ENCODE measurements at places on chromosomes 11 and 22.
A peak's percentile ranks its signal among the peaks of the same experiment; 100 is the strongest.

GRCh38 chr22:44847380-44847779, 95.0 kb downstream of the ARHGAP8 start:
- no peak for DNase-seq

GRCh38 chr11:98549571-98549970, 471.2 kb upstream of the CNTN5 start:
- DNase-seq, result no peak

- peak; percentile 58 for DNase-seq
Observed at GRCh38 chr11:66069715-66070603, at the start of gene PACS1. Gene PACS1 (plus strand): TSS chr11:66070272. CDS start chr11:66070487, 215 bp downstream.

DNA sequence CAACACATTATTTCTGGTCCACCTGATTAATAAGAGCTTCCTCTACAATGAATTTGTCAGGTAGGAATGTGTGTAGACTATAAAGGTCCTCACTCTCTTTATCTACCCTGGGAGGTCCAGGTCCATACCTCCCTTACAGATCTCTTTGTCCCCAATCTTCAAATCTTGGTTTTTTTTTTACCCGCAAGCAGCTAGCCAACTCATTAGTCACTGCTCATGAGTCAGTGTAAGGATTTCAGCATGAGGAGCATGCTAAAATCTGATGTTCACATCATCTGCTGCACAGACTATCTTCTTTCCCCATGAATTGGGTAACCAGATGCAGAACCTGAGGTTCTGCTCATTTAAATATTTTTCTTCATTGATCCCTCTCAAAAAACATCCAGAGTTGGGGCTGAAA, 397.0 kb upstream of the ISX start:
- DNase-seq, result no peak

- no peak for DNase-seq
Observed at GRCh38 chr11:62487738-62488551, 58.7 kb downstream of the AHNAK start.

- no peak for DNase-seq
Observed at GRCh38 chr11:43788421-43788820, 92.2 kb upstream of the ALKBH3 start.

- no peak for DNase-seq
Observed at GRCh38 chr22:21014726-21015465, at the start of gene P2RX6. Gene P2RX6 (plus strand): TSS chr22:21015165. CDS start chr22:21015175, 10 bp downstream.

DNA sequence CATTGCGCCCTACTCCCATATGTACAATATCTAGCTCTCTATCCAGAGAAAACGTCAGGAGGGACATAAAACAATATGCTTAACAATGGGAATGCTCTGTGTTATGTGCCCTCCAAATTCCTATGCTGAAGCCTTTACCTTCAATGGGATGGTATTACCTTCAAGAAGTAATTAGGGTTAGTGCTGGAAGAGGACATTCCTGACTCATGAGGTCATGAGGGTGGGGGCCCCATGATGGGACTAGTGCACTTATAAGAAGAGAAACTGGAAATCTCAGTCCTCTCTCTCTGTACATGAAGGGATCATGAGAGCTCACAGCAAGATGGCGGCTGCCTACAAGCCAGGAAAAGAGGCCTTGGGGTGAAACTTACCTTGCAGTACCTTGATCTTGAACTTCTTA, 20.3 kb downstream of the MMP20 start:
- DNase-seq, result no peak

DNA sequence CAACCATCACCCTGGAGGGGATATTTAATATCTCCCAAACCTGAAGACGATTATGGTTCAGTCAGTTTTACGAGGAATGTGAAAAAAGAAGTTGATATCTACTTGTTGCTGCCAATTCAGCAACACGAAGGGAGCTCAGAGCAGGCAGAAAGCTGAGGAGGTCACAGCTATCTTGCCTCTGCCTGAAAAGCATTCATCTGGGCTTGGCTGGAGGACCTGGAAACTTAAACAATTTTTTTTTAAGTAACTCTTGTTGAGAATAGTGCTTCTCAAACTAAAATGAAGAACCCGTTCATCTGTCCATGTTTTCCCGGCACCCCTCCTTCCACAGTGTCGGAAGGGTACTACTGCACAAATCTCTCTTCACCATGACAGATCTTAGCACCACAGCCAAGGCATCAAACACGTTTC, 98.9 kb downstream of the MICAL3 start:
- DNase-seq, result no peak

GRCh38 chr11:58276151-58276550, 8.1 kb upstream of the OR10W1 start:
- no peak for DNase-seq

- DNase-seq, result no peak
Observed at GRCh38 chr11:107446822-107447431, 10.7 kb downstream of the CWF19L2 start.

DNA sequence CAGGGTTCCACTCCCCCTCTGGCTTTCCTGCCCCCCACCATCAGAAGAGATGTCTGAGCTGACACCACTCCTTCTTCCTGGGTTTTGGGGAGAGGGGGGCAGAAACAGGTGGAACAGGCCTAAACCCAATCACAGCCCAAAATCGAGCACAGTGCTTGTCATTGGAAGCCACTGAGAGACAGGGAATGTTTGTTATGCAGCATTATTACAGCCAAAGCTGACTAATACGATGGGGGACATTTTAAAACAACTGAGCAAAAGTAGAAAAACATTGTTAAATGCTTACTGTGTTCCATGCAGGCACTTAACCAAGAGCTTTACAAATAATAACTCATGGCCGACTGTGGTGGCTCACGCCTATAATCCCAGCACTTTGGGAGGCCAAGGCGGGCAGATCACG, 32.5 kb upstream of the RTL6 start:
- no peak for DNase-seq

- no peak for DNase-seq
Observed at GRCh38 chr11:34240150-34240494, 117.7 kb downstream of the ABTB2 start.

- DNase-seq, result no peak
Observed at GRCh38 chr11:76577226-76577920, 93.2 kb downstream of the LRRC32 start.

DNA sequence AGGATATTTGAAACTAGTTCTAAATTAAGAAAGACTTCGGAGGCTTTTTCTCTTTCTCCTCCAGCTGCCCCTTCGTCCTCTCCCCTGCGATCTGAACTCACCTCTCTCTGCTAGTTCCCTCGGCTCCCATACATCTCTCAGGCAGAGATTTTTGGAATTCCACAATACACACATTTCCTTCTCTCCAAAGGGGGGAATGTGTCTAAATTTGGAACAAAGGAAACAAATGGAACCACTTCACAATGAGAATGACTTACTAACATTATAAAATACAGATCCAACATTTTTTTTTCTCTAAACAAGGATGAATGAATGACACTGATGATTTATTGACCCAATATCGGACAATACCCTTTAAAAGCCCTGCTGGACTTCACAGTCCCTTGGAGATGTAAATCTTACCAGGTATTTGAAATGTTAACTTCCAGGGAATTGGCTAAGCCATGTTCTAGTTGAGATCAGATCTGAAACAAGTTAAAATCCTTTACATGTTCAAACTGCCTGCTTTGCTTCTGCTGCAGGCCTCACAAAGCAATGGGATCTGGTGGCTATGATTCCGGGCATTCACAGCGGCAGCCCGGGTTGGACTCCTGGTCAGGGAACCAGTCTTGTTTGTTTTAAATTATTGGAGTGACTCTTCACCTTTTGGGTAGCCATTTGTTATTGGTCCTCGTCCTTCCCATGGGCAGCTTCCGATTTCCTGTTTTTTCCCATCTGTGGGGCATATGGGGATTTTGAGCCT, 20.5 kb upstream of the GSTP1 start:
- DNase-seq, result no peak

GRCh38 chr11:62352355-62353336, 15.4 kb downstream of the ASRGL1 start:
- DNase-seq, result no peak

DNA sequence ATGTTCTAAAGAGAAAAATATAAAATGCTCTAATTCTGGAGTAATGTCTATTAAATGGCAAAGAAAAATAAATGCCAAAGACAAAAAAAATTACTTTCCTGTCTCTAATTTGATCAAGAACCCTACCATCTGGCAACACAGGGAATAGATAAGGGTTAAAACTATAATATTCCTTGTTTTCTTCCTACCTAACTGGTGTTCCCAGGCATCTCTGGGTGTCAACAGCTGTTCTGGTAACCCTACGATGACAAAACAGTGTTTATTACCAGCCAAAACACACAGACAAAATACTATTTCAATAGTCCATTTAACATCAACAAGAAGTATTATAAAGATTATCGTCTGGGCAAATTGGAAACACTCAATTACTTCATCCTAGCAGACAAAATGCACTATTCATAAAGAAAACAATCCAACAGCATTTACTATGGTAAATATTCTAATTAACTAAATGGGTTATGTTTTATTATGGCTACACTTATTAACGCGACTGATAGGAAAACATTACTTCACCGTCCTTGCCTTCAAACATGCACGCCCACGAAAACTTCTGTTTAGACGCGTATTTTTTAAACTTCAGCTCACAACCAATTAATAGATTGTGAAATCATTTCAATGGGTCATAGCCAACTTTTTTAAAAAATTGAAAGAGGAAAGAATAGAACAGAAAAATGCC, 50.6 kb downstream of the LGR4 start:
- DNase-seq, result no peak

GRCh38 chr11:101129203-101129943, at the start of gene PGR:
Gene PGR (minus strand): TSS chr11:101129813. CDS start chr11:101129070, 743 bp downstream.
- DNase-seq, result no peak

- DNase-seq, result no peak
Observed at GRCh38 chr11:124075841-124076651, 34.9 kb upstream of the OR10G7 start.

DNA sequence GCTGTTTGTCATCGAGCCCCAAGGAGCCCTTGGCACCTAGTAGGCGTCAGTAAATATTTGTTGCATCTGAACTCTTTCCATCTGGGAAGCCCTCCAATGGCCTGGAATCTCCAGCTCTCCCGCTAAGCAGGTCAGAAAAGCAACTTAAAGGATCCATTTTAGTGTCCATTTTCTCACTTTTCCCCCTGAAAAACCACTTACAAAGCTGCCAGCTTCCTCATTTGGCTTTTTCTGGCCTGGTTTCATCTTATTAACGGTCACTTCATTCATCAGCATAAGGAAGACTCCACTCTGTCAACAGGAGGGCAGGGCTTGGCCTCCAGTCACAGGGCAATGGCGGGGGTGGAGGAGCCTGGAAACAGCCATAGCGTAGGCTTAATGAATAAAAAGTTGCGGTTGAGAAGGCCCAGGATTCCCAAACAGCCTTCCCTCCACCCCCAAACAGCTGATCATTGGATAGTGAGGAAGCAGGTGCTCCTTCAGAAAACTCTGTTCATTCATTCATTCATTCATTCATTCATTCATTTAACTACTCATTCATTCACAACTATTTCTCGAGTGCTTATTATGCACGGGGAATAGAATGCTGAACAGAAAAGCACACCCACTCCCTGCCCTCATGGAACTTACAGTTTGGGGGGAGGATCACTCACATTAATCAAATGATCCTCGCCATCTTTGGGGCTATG, 104.5 kb upstream of the RCN1 start:
- no peak for DNase-seq

DNA sequence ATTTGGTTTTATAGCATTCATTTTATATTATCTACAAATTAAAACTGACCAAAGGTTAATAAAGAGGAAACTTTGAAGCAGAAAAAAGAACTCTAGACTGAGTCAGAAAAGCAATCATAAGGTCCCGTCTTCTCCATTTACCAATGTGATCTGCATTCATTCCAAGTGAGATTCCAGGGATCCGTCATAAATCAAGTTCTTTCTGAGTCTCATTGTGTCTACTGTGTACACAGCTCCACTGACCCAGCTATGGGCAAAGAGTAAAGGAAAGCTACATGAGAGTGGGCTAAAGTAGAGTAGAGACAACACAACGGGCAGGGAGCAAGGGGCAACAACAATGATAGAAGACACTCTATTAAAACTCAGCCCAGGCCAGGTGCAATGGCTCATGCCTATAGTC, 15.3 kb downstream of the FAM168A start:
- DNase-seq, result no peak

DNA sequence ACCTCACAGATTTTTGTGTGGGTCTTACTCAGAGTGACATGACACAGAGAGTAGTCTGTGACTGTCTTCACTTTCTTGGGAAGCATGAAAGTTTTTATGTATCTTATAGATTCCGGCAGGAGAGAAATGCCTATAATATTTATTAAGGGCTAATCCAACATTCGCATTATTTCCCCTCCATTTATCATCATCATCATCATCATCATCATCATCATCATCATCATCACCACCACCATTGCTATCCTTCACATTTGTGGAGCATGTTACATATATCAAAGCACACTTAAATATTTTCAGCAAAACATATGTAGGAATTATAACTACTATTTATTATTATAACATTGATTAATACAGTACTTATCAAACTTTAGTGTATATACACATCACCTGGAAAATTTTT, 66.2 kb downstream of the GAS2 start:
- no peak for DNase-seq

- no peak for DNase-seq
Observed at GRCh38 chr11:20249796-20250195, 89.5 kb upstream of the DBX1 start.

DNA sequence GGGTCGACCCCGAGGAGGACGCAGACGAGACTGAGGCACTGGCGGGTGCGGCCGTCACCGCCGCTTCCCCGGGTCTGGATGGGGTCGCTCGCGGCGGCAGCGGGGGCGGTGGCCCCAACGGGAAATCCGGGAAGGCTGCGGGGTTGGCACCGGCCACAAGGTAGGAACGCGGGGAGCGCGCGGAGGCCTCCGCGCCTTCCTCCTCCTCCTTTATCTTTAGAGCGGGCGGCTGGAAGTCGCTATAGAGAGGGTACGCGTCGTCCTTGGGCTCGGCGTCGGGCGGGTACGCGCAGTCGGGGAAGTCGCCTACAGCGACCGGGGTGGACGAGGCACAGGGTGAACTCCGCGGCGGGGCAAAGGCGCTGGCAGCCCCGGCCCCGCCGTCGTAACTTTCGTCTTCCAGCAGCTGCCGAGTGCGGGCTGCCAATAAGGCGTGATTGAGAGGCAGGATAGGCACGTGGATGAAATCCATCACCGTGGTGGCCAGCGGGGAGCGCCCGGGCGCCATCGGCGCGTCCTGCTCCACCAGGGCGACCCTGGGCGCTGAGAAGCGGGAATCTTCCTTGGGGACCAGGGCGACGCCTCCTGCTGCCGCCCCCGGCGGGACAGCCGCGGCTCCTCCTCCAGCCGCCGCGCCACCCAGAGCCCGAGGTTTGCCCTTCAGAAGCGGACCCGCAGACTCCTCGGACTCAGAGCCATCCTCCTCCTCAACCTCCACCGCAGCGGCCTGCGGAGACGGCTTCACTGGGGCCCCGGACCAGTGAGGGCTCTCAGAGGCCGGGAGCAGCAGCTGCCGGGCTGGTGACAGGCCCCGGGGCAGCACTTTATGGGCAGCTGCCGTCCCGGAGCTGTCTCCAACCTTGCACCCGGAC, 1.7 kb downstream of the PGR start:
- no peak for DNase-seq

- DNase-seq, result no peak
Observed at GRCh38 chr11:77107950-77108349, 5.3 kb downstream of the OMP start.

GRCh38 chr11:128234143-128234542, 353.2 kb downstream of the ETS1 start:
- no peak for DNase-seq

GRCh38 chr22:24424001-24424900, 3.1 kb upstream of the ADORA2A start:
- DNase-seq, result no peak

- no peak for DNase-seq
Observed at GRCh38 chr11:83051760-83052671, 19.7 kb downstream of the RAB30 start.

Data from stimulated activated CD8-positive, alpha-beta memory T cell treated with anti-CD3 and anti-CD28 coated beads, Interleukin-12 subunit alpha, Interleukin-12 subunit beta, amount 100 ng/mL, for 1 hour (primary cell).